ENCODE measurements at places on chromosomes 7 and 10.

DNA sequence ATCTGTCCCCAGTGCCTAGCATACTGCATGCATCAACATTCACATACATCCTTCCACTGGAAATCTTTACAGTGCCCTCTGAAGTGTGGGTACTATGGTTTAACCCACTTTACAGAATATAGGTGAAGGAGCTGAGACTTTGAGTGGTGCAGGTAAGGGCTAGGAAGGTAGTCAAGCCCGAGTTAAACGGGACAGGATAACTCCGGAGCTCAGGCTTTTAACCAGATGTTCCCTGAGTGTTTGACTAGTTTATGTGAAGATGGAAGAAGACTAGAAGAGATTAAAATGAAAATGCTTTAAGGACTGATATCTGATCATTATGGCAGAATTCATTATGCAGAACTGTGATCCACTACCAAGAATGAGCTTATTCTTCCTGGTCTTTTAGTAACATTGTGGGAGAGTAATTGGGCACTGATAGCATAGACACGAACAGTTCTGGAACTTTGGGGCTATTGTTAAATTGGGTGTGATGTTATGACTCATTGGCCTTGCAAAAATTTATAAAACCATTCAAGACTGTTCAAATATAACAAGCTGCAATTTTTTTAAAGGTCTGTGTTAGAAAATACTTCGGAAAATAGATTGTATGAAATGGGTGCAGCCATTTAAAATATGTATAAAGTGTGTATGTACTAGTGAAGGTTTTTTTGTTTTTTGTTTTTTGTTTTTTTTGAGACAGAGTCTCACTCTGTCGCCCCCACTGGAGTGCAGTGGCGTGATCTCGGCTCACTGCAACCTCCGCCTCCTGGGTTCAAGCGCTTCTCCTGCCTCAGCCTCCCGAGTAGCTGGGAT, 4.4 kb downstream of the CUL1 start:
- no peak for DNase-seq

DNA sequence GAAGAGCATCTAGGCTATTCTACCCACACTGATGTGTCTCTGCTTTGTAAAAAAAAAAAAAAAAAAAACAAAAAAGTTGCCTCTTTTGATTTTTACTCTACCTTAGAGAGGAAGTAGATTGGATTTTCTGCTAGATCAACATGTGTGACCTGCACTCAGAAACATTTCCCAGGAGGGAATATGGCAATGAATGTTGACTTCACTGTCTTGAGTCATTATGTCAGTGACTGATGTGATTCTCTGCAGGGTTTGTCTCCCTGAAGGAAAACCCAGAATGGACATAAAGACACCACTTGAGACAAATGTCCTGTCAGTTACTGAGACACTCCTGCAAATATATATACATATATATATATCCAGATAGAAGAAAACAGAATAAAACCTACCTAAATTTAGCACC, 370.3 kb downstream of the BMPER start:
- no peak for DNase-seq

DNA sequence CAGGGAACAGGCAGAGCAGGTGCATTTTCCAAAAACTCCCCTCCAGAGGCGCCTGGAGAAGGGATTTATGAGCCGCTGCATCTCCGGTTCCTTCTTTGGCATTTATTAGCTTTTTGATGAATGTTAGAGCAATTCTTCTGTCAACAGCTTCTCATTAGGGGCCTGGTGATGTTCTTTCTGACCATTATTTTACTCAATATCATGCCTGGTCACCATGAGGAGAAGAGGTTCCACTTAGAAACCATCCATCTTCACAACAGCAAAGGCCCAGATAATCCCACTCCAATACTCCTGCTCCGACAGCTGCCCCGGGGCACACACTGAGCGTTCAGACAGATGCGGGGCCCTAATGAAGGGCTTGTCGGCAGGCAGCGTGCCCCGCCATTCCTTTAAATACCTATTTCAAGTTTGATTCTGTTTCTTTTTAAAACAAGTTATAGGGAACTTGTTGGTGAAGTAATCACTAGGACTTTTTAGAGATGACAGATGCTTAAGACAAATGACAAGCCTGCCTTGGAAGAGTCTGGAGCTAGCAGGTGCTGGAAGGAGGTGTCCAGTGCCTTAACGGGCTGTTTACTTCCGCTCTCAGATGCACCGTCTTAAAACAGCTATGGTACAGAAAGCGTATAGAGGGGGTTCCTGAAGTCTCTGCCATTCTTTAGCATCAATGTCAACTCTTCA, 31.7 kb downstream of the ECHDC3 start:
- no peak for DNase-seq

DNA sequence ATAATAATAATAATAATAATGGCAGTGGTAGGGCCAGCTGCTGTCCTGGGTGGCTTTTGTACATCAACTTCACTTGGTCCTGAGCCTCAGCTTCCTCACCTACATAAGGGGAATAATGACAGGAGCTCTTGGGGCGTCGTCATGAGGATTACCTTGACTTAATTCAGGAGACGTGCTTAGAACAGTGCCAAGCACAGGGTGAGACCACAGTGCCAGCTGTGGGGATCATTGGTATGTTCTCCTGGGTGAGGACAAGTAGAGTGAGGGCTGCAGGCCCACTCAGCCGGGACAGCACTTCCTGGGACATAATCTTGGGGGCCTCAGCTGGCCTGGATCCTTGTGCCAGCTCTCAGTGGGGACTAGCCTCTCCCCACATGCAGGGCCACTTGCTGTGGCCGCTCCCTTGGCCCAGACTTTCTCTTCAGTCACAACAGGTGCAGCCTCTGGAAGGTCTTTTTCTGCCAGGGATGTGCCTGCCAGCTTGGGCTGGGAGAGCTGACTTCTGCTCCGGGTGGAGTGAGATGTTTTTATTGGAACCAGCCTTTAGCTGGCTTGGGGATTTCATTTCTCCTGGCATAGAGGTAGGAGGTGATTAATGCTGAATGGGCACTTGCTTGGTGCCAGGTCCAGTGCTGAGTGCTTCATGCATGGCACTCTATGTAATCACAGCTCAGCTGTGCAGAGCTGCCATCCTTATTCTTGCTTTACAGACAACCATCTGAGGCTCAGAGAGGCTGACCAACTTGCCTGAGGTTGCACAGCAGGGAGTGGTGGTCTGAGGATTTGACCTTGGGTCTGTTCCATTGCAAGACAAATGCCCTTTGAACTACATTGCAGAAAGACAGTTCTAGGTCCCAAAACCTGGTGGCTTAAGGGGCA, 45.3 kb downstream of the TSPAN15 start:
- no peak for DNase-seq

- no peak for DNase-seq
Measured at GRCh38 chr10:75941223-75941801, 509.9 kb downstream of the LRMDA start.

- DNase-seq, result no peak
Measured at GRCh38 chr7:113768387-113768786, 150.4 kb downstream of the PPP1R3A start.

DNA sequence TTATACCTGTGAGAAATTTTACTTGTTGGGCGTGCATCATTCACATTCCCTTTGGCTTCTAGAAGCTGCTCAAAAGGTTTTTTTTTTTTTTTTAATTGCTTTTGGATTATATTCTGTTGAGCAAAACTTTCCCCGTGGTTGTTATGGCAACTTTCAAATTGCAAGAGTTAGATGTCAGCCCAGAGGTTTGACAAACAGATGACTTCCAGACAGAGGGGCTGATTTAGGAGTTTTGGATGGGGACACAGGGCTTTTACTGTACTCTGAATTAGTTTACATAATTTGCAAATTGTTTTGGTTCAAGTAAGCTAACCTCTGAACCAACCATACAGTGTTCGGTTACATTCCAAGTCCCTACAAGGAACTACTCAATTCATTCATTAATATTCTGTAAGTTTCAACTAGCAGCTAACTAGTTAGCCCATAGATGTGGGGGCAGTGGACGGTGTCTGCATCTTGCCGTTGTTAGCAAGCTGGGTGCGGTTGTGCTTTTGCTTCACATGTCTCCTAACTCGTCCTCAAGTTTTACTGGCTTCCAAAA, 66.4 kb upstream of the JAZF1 start:
- DNase-seq, result no peak

GRCh38 chr10:68235581-68235980, 3.7 kb upstream of the ATOH7 start:
- DNase-seq, result peak; percentile 67

- peak; percentile 18 for DNase-seq
Measured at GRCh38 chr7:108629651-108630400, 60.2 kb downstream of the DNAJB9 start.

DNA sequence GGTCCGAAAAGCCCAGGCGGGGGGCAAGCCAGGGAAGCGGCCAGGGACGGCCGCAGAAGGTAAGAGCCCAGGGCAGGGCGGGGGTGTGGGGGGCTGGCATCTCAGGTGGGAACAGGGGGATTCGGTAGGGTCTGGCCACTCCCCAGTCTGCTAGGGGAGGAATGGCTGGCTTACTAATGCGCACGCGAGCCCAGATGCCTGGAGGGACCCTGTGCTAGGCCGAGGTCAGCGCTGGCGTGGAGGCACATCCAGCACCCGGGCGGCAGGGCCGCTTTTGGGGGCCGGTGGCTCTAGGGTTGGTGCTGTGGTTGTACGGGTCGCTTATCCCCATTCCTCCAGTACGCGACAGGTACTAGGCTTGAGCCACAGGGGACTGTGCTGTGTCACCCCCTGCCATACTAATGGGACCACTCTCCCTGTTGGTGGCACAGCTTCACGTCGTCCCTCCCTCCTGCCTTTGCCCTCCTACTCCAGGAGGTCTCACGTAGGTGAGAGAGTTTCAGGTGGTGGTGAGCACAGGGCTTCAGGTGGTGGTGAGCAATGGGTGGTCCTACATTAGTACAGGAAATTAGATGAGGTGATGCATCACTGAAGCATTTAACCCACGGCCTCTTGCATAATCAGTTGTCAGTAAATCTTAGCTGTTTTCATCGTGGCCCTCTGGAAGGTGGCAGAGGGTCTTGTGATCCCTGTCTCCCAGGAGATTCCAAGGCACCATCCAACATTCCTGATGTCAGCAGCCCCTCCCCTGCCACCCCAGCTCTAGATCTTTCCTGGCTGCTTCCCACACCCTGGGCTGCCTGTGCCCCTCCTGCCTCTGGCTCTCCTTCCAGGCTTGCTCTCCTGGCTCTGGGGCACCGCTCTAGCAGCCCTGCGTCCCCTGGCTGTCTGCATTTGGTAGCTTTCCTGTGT, 971 bp downstream of the AEBP1 start:
- DNase-seq, result no peak

- no peak for DNase-seq
Measured at GRCh38 chr10:91389636-91390512, 20.3 kb upstream of the HECTD2 start.

DNA sequence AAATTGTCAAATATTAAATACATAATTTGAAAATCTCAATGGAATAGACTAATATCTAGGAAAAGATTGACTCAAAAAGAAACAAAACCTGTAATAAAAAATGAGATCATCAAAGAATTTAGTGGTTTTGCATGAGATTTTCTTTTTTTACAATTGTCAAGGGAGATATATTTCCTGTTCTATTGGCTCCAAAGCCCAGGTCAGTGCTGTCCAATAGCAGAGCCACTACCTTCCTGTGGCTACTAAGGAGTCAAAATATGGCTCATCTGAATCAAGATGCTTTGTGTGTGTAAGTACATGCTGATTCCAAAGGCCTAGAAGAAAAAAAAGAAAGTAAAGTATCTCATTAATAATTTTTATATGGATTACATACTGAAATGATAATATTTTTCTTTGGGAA, 191.9 kb downstream of the C7orf25 start:
- no peak for DNase-seq

DNA sequence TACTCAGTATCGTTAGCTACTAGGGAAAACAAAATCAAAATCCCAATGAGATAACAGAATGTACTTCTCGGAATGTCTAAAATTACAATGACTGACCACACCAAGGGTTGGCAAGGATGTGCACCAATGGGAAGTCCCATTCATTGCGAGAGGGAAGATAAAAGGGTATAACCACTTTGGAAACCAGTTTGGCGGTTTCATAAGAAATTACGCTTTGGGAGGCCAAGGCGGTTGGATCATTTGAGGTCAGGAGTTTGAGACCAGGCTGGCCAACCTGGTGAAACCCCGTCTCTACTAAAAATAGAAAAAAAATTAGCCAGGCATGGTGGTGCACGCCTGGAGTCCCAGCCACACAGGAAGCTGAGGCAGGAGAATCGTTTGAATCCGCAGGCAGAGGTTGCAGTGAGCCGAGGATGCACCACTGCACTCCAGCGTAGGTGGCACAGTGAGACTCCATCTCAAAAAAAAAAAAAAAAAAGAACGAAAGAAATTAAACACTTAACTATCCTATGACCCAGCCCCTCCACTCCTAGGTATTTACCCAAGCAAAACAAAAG, 7.6 kb downstream of the HACD1 start:
- DNase-seq, result no peak

DNA sequence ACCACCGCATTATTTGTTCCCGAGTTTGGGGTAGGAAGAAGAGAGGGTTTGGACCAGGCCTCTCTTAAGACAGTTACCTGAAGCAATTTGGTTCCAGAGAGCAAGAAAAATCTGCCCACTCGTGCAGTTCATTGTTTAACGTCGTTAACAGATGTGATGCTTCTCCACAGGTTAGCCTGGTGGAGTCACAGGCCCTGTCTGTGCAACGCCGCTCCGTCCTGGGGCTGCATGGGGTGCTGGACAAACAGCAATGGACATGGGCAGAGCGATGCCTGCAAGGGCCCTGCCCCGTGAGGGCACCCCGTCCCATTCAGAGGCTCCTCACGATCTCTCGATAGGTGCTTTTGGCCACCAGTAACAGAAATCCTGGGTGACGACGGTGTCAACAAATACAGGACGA, 9.7 kb downstream of the FOXL3 start:
- no peak for DNase-seq

GRCh38 chr7:73625276-73625675, 954 bp upstream of the MLXIPL start:
- DNase-seq, result no peak

DNA sequence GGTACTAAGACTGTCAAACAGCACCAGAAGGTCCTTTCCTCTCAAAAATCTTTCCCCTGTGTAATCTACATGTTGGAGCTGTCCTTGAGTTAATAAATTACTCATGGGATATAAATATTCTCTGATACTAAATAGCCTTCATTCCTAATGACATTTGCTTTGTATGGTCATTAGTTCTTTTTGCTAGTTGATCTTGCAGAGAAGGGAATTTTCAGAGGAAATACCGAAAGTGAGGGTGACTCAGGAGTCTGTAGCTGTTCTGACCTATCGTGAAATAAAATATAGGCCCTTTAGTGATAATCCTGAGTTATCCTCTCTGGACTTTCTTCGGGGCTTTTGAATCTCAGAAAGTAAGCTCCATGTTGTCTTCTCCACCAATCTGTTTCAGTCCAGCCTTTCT, 19.4 kb upstream of the CLDN12 start:
- no peak for DNase-seq

GRCh38 chr7:46133072-46133471, 212.0 kb upstream of the IGFBP3 start:
- no peak for DNase-seq

- no peak for DNase-seq
Measured at GRCh38 chr10:82377608-82378007, 502.6 kb downstream of the NRG3 start.
